HCEC 1CT (cell line): ENCODE measurements at places on chromosomes 4 and X.

- no peak for DNase-seq
These were observed 35.6 kb upstream of the CDKN2AIP start for GRCh38 chr4:183408796-183409195.

- DNase-seq = peak; percentile 32
These were observed 178.4 kb upstream of the GPRIN3 start for GRCh38 chr4:89486042-89486441.

DNA sequence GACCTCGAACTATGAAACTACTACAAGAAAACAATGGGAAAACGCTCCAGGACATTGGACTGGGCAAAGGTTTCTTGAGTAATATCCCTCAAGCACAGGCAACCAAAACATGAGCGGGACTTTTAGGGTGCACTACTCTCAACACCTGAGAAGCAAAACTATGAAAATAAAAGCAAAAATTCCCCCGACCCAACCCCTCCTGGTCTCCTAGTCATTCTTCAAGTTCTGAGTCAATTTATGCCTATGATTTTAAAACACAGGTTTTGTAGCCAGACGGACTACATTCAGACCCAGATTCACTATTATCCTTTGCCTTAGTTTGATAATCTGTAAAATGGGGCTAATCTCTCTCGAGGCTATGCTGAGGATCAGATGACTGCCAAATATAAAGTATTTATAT is 97.0 kb downstream of the SOWAHB start:
- DNase-seq = no peak

DNA sequence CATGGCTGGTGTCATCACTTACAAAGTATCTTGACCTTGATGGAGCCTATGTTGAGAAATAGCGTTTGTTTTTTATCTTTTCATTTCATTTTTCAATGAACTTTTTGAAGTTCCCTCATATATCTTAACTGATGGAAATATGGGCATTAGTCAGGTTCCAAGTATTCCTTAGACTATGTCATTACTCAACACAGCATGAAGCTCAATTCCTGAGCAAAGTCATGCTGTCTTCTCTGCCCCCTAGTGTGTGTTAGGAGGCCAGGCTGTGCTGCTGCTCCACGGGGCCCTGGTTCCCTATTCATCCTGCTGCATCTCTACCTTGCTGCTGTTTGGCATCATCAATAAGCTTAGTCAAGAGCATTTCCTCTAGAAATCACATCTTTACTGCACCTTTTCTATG is 40.9 kb downstream of the GPR143 start:
- DNase-seq = peak; percentile 12

DNA sequence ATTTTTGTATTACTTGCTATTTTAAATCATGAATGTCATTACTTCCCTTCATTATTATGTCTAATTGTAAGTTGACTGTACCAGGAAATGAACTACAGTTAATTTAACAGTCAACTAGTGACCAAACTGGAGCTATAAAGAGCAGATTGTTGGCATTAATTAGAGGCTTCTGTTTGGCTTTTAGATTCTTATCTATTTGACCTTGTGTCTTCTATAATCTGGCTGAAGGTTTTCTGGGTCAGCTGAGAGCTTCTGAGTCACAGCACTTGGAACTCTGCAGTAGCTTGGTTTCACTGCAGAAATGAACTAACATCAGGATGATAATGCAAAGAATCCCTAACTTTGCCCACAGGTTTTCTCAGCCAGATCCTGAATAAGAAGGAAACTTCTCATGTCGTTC is 169.2 kb upstream of the LEF1 start:
- DNase-seq = no peak

DNA sequence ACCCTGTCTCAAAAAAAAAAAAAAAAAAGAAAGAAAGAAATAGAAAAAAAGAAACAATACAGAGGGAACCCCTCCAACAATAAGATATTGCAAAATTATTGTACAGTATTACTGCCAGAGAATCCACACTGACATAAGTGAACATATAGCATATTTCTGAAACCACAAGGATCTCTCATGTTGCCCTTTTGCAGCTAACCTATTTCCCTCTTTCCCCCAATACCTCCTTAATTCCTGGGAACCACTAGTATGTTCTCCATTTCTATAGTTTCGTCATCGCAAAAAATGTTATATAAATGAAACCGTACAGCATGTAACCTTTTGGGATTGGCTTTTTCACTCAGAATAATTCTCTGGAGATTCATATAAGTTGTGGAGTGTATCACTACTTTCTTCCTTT is 20.0 kb upstream of the BMP2K start:
- DNase-seq = no peak

DNA sequence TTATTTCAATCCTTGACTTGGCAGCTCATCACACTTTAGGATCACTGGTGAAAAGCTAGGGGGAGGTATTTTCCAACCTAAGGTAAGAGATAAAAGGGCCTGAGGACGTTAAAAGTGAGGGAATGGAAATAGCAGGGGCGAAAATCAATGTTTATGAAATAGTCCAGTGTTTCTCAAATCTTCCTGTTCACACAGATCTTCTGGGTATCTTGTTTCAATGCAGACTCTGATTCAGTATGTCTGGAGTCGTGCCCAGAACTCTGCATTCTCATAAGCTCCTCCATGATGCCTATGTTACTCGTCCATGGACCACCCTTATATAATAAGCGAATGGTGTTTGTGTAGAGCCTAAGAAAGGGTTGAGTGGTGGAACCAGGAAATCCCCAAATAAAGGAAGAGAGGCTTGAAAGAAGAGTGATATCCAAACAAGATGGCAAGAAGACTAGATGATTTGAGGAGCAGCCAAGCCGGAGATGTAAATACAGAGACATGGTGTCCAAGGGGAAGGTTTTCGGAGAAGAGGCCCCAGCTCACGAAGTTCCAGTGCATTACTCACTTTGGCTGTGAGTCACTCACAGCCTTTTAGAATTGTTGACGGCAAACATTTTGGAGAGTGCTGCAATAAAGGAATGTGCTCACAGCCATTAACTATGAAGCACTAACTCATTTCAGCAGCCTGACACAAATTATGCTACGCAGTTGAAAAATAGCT is 215.6 kb upstream of the PPARGC1A start:
- peak; percentile 90 for DNase-seq
